HFFc6 (cell line): ENCODE measurements at places on chromosomes 12 and 14.
A peak's percentile ranks its signal among the peaks of the same experiment; 100 is the strongest.

- no peak for DNase-seq
These were observed 431 bp downstream of the HIP1R start for GRCh38 chr12:122835750-122836026.

- DNase-seq, result no peak
These were observed 10.7 kb upstream of the BHLHE41 start for GRCh38 chr12:26135571-26135970.

GRCh38 chr12:116060764-116061163 is 216.7 kb downstream of the MED13L start:
- no peak for DNase-seq

DNA sequence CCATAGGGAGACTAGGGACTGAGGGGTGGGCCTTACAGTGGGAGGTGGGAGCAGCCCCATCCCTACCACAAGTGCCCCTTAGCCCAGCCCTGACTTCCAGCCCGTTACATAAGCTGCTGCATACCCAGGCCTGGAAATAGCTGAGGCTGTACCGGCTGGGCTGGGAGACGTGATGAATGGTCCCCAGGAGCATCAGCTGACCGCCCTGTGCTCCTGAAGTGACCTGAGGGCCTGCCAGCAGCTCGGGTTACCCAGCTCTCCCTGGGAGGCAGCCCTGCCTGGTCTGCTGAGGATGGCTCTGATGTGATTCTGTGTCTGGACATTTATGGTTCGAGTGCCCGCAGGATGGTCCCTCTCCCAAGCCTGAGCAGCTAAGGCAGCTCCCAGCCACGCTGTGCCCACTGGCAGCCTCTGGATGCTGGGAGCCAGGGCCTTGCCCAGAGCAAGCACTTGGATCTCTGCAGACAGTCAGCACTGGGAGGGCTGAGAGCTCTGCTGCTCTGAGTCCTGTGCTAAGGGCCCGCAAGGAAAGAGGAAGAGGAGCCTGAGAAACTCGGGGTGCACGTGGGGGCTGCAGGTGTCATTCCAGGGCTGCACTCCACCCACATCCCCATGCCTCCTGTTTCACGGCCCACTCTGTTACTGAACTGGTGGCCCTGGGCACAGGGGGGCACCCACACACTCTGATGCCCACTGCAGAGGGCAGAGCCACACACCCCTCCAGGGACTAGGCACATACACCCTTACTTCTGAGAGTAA is 20.5 kb downstream of the TAMALIN start:
- DNase-seq, result no peak

DNA sequence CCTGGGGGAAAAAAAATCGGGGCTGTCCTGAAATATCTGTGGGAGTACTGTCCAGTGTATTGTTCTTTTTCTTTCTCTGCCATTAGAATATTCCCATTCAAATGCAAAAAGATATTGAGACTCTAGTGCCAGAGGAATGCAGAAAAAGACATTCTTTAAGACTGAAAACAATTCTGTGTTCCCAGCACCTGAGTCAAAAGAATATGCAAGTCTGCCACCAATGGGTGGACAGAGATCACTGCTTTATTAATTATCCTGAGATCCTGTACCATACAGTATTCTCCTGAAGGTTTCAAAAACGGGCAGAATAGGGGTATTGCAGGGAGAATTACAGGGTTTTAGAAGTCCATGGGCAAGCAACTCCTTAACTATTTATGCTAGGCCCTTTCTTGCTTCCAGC is 361.8 kb downstream of the C12orf50 start:
- DNase-seq, result no peak

DNA sequence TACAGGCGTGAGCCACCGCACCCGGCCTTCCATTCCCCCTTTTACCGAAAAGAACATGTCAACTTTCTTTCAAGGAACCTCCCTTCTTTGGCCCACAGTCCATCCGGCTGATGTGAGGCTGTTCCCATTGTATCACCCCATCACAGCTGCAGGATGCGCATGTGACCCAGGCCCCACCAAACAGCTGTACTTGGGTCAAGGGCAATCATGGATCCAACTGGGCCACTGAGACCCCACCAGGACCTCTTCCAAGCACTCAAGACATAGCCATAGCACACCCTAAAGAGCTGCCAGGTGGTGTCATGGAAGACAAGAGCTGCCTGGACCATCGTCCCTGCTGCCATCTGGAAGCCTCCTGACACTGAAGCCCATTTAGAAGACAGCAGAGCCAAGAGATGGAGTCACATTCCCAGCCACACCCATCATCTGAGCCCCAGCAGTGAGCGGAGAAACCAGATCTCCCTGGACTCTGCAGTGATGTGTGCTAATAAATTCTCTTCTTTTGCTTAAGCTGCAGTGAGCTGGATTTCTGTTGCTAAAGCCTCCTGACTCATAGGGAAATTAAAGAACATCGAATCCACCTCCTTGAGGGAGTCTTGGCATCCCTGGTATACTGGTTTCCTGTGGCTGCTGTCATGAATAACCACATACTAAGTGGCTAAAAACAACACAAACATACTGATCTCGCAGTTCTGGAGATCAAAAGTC is 105.6 kb downstream of the KSR2 start:
- DNase-seq, result peak; percentile 66

DNA sequence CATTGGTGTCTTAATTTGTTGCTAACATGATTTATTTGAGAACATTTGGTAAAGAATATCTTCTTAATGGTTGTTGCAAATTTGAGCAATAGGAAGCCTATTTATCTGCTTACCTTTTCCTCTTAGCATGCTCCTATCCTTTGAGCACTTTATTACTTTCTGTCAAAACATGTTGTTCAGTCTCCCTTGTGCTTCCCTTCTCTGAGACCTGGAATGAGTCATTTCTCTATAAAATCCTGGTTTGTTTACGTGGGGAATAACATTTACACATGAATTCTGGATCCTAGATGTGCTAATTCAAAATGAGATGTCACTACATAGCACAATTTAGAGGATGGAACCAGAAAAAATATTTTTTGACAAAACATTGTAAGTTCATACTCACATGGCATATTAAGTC is 844.0 kb upstream of the LRFN5 start:
- DNase-seq, result no peak

GRCh38 chr12:93563807-93564538 is 8.5 kb upstream of the SOCS2 start:
- DNase-seq, result peak; percentile 21

DNA sequence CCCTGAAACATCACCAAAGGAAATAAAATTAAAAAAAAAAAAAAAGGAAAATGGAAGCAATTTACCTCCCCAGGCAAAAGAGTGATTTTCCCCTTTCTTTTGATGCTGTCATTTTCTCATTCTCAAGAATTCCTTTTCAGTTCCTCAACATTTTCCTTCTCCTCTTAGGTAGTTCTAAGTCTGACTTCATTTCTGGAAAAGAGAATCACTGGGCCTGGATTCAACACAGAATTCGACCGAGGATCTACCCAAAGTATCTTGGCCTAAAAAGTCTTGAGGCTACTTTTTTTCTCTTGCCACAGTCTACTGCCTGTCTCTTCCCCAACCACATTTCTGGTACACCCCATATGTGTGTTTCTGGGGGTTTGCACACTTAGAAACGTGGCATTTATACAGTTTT is 717.8 kb upstream of the TBX3 start:
- no peak for DNase-seq

- no peak for DNase-seq
These were observed 5.7 kb upstream of the CCND2 start for GRCh38 chr12:4267704-4268328.

- peak; percentile 93 for DNase-seq
These were observed 13.8 kb upstream of the SLC38A2 start for GRCh38 chr12:46386360-46386867.

- no peak for DNase-seq
These were observed 35.6 kb downstream of the GNS start for GRCh38 chr12:64723630-64724029.

GRCh38 chr12:8664228-8664913 is 1.7 kb upstream of the MFAP5 start:
- no peak for DNase-seq

DNA sequence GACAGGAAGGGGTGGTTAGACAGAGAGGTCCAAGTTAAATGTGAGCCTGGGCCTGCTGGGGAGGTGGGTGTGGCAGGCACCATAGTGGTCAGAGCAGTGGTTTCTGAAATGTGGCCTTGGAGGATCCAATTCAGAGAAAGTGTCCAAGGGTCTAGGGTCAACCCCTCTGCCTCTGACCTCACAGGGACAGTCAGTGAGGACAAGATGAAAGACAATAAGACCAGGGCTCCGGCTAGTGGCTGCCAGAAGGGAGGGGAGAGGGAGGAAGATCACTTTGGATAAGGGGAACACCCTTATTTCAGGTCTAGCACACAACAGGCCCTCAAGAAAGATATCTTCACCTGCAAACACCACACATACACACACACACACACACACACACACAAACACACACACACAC is 335.1 kb downstream of the MED13L start:
- no peak for DNase-seq

GRCh38 chr14:67971627-67972625 is 152.3 kb downstream of the RAD51B start:
- peak; percentile 59 for DNase-seq

GRCh38 chr12:132649226-132649945 is 30.8 kb downstream of the P2RX2 start:
- no peak for DNase-seq

- DNase-seq, result no peak
These were observed 2.0 kb upstream of the NR4A1 start for GRCh38 chr12:52049286-52049685.

GRCh38 chr12:103905730-103906349 is 24.4 kb upstream of the HSP90B1 start:
- no peak for DNase-seq

GRCh38 chr12:132103542-132104308 is 40.4 kb downstream of the DDX51 start:
- DNase-seq, result no peak

DNA sequence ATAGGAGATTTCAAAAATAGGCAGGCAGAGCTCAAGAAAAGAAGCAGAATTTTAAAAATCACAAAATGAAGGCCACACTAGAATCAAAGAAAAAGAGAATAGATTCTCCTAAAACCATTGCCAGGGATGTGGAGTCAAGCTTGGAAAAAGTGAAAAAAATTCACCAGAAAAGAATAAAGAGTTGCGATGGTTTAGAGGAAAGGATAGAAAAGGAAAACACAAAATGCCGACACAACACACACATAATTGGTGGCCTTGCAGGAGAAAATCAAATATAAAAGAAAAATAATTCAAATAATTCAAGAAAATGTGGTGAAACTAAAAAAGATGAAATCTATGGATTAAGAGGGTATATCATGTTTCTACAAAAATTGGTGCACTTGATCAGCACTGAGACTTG is 181.6 kb upstream of the C14orf180 start:
- no peak for DNase-seq

GRCh38 chr12:83158613-83159207 is 472.0 kb downstream of the TMTC2 start:
- no peak for DNase-seq

DNA sequence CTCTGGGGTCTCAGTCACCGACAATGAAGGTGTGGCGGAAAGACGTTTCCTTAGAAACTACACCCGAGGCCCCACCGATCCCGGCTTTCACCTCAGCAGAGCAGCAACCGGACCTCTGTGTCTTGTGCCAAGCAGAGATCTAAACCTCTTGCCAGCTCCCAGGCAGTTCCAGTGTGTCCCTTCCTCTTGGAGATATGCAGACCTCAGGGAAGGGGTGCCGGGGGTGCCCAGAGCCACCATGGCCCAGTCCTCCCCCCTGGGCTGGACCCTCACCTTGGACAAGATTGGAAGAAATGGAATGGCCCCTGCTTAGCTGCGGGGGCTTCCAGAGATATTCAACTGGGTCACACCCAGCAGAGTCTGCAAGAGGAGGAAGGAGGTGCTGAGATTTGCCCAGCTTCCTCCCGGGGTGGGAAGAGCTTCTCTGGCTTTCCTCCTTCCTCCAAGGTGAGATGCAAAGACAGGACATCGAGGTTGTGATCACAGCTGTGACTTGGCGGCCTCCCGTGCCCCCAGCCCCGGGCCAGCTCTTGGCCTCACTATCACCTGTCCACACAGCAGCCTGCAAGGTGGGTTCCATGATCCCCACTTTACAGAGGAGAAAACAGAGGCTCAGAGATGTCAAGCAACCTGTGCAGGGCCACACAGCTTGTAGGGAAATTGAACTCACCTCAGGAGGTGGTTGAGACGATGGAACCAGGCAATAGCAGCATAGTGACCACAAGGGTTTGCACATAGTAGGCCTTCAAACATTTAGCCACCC is 281.7 kb upstream of the RTL1 start:
- no peak for DNase-seq

DNA sequence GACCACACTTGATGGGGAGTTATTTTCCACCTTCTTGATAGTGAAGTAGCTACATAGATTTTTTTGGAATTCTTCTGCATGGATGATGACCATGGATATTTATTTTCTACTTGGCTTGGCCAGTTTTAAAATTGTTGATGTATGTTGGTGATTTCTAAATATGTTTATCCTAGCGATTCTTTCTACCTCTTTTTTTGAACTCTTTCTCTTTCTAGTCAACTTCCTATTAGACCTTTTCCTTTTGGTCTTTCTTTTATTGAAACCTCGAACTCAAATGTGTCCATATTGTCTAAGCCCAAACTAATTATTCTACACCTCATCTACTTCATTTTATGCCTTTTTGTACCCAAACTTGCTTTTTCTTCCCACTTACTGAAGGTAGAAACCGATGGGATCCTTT is 37.0 kb downstream of the CCDC91 start:
- DNase-seq, result no peak

DNA sequence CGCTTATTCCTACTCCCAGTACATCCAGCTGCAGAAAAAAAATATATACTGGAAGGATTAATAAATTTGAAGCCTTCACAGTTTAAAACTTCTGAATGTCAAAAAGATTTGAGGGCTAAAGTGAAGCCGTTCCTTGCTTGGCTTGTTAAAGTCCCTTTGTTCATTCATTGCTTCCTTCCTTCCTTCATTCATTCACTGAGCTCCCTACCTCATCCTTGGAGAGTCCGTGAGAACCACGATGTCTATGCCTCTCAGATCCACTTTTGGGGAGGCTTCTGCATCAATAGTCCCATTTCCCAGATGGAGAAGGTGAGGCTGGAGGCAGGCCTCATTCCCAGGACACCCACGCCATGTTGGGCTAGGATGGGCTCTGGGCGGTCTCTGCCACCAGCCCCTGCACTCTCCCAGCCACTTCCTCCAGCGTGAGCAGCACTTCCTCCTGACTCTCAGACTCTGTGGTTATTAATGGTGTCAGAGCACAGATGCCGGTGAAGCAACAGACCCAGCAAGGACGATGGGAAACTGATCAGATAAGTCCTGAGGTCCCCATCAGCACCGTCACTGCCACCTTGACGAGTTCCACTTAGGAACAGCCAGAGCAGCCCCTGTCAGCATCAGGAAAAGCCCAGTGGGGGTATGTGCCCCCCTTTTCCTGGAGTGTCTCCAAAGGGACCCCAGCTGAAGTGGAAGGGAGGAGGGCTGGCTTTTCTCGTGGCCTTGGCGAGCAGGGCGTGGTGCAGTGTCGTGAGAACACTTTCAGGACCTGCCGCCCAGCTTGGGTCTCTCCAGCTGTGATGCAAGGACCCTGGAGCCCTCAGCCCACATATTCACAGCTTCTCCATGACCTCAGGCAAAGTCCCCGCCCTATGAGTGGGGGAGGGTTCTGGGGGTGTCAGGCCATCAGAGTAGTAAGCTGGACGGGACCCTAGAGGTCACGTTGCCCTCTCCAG is 21.2 kb downstream of the ASB2 start:
- no peak for DNase-seq

GRCh38 chr14:92597906-92598905 is 84.6 kb downstream of the RIN3 start:
- DNase-seq, result no peak

- no peak for DNase-seq
These were observed 10.6 kb upstream of the VWF start for GRCh38 chr12:6135071-6135470.
